Tongue (tissue), 3 donors: ENCODE measurements at places on chromosomes 1 and 21. TPM values are rescaled to one million over a fixed set of nuclear protein-coding genes. Genes with fewer than 3 reads are reported as not detected.

Gene SPATA21
- not detected for total RNA-seq

DNA sequence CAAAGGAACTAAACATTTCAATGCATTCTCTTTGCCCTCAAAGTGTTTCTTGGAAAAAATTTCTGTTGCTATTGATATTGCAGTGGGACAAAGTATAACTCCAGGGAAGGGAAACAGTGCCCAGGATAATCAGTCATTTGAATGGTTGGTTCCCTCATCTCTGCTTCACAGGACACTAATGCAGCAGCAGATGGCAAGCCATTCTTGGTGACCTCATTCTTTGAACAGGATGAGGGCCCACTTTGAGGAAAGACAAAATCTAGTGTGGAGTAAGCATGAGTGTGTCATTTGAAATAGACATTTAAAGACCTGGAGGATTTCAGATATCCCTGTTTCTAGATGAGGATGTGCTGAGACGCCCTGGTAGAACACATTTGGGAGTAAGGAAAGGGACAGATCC lies 32.3 kb downstream of the CHRM3 start:
- DNase-seq = no peak

- DNase-seq = no peak
Observed at GRCh38 chr21:45323487-45324311, 36.0 kb upstream of the POFUT2 start.

- no peak for DNase-seq
Observed at GRCh38 chr1:193417945-193418744, 231.7 kb upstream of the B3GALT2 start.

GRCh38 chr21:42312626-42313104 lies 2.5 kb downstream of the TFF3 start:
- no peak for DNase-seq

DNA sequence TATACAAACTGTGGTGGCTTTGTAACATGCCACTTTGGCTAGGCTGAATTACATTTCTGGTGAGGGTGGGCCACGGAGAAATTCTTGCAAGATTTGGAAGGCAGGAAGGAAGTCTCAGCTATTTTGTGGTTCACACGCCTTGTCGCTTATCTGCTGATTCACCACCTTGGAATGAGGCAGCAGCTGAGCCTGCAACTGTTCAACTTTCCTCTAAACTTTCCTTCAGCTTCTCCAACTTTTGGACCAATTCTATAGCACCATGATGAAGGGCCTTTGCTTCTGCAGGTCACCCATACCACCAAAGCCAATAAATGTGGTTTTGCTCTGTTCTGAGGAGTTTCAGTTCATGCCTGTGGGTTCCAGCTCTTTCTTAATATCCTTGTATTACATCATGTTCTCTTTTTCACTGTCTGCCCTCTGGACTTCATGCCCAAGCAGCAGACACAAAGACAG lies 337.6 kb upstream of the SNX7 start:
- DNase-seq = peak; percentile 25

- DNase-seq = peak; percentile 28
Observed at GRCh38 chr1:170707959-170708655, 44.2 kb downstream of the PRRX1 start.

GRCh38 chr1:23369335-23370013 lies at the start of gene ZNF436:
ZNF436 (minus strand) TSS chr1:23369836; CDS start chr1:23368005, 1,831 bp downstream.
- peak; percentile 98 for DNase-seq

- DNase-seq = no peak
Observed at GRCh38 chr1:54241364-54241763, 41.4 kb downstream of the MRPL37 start.

Gene S100A12
- total RNA-seq = 7.6 TPM

Gene ADIPOR1
- total RNA-seq = 72.4 TPM

- DNase-seq = no peak
Observed at GRCh38 chr1:196577386-196577785, 30.9 kb downstream of the KCNT2 start.

GRCh38 chr1:47881505-47882442 lies 115.4 kb downstream of the TRABD2B start:
- peak; percentile 74 for DNase-seq

GRCh38 chr1:208233978-208234377 lies 10.2 kb downstream of the PLXNA2 start:
- DNase-seq = no peak

GRCh38 chr1:233333086-233333485 lies 5.6 kb downstream of the MAP3K21 start:
- DNase-seq = no peak

- DNase-seq = no peak
Observed at GRCh38 chr1:219902951-219903350, 25.4 kb downstream of the SLC30A10 start.

- no peak for DNase-seq
Observed at GRCh38 chr1:66374561-66375111, 159.3 kb upstream of the SGIP1 start.

GRCh38 chr1:12135612-12136011 lies 31.2 kb upstream of the TNFRSF1B start:
- no peak for DNase-seq

- DNase-seq = no peak
Observed at GRCh38 chr1:86352086-86352485, 44.0 kb downstream of the ODF2L start.

Gene KRTAP12-4
- not detected for total RNA-seq

- DNase-seq = no peak
Observed at GRCh38 chr1:245322673-245323072, 167.9 kb downstream of the KIF26B start.
